ENCODE measurements at places on chromosomes 2 and 18. TPM values are rescaled to one million over a fixed set of nuclear protein-coding genes. Genes with fewer than 3 reads are reported as not detected.

The SLC19A3 gene
- not detected for total RNA-seq

The SDC1 gene
- total RNA-seq: 0.14 TPM

The EFR3B gene
- 0.09 TPM for total RNA-seq

The DHRS9 gene
- total RNA-seq: not detected

The TNFAIP6 gene
- not detected for total RNA-seq

Measured in T-helper 2 cell treated with Interferon-gamma antibody and Interleukin-4, amounts not matched to agents 100 ng/mL and 5 ng/mL, for 36 hours (primary cell).